RCC 7860 (cell line): ENCODE measurements at places on chromosomes 7 and 10.

- no peak for DNase-seq
Observed at GRCh38 chr10:86690231-86690630, 21.9 kb downstream of the LDB3 start.

- no peak for DNase-seq
Observed at GRCh38 chr10:86848747-86849146, 92.3 kb downstream of the BMPR1A start.

DNA sequence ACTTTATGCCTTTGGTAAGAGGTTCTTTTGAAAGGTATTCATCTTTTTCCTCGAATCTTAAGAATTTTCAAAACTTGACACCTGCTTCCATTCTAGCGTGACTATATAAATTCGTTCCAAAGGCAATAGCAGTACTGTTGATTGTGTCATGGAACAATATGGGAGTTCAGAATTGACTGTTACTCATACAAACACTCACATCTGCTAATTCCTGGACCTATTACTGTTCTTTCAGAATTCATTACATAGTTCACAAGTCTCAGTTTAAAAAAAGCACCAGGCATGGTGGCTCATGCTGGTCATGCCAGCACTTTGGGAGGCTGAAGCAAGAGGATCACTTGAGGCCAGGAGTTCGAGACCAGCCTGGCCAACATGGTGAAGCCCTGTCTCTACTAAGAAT is 80.9 kb downstream of the CACNB2 start:
- DNase-seq: no peak

DNA sequence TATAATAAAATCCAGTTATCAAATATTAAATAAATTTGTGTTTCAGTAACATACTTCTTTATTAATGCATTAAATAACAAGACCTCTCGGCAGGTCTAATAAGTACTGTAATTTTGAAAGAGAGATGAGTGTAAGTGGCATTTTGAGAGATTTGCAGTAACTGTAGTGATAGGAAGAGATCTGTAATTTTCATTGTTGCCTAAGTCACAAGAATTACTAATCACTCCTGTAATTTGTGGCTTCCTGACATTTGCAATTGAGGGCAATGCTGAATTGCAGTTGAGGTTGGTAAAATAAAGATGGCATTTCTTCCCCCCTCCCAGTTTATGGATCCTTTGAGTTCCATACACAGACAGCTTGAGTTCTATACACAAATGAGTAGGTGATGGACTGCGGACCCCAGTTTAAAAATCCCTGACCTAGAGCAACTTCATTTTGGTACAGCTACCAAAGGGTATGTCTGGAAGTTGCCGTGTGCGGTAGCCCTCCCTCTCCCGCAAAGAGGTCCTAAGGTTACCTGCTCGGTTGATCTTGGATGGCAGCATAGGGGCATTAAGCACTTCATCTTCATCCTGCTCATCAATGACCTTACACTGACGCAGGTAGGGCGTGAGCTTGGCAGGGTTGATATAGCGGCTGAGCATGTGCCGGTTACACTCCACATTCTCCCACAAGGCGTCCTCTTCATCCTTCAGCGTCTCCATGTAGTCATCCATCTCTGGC is 96.4 kb downstream of the CARD11 start:
- DNase-seq: no peak

DNA sequence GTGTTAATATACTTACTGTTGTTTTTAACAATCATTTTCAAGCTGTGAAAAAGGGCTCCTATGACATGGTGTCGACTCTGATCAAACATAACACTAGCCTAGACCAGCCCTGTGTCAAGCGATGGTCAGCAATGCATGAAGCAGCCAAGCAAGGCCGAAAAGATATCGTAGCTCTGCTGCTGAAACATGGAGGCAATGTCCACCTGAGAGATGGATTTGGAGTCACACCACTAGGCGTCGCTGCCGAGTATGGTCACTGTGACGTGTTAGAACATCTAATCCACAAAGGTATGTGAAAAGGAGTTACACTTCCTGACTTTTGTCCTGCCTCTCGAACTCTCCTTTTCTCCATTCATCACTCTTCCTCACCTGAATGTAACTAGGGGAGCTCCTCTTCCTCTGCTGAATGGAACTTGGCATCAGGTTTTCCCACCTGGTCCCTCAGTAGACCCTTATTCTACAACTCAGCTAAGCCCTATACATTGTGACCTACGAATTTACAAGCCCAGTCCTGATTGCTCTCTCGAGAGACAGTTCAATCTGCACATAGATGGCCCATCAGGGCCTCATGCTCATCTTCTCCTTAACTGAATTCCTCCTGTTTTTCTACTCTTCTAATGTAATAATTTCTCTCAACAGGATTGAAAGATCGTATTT is 23.0 kb downstream of the ASB15 start:
- DNase-seq: peak; percentile 55

- no peak for DNase-seq
Observed at GRCh38 chr10:102951316-102951715, 33.2 kb downstream of the CNNM2 start.

GRCh38 chr7:78959477-78959876 is 494.0 kb downstream of the MAGI2 start:
- peak; percentile 28 for DNase-seq

- DNase-seq: peak; percentile 94
Observed at GRCh38 chr10:29946953-29947700, 112.3 kb downstream of the JCAD start.

DNA sequence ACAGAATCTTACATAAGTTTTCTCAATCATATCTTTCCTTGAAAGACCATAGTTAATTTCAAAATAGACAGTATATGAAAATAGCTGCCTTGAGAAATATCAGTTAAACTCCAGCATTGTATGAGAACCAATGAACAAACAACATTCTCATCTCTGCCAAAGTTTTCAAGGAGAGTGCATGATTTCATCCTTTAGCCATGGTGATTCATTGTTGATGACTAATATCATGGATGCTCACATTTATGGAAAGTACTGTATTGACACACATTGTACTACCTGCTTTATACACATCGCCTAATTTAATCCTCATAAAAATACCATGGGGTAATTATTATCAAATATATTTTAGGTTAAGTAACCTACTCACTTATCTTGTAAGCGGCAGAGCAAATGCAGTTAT is 250.3 kb downstream of the CNTNAP2 start:
- DNase-seq: peak; percentile 33

DNA sequence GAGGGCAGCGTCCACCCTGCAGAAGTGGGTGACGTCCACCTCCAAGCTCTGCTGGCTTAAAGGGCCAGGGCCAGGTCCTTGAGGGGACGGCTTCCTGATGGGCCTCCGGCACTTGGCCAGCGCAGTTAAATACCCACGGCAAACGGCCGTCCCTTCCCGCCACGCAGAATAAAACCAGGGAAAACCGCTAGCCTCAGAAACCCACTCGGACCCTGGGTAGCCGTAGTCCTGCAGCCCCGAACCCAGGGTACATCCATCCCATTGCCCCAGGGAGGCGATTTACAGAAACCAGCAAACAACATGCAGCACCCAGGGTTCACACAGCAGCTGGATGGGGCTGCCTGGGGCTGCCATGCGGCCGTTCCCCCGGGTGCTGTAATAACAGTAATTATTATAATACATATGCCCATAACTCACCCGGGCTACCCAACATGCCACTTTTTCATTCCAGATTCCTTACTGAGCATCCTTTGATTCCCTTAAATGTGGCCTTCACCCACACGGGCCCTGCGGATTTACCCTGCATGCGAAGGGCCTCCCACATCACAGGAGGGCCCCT is 81.5 kb upstream of the PDGFA start:
- DNase-seq: no peak
